ENCODE measurements at places on chromosomes 13 and 19. TPM values are rescaled to one million over a fixed set of nuclear protein-coding genes. Genes with fewer than 3 reads are reported as not detected.

USPL1 gene
- 40.0 TPM for total RNA-seq

GRCh38 chr13:109738298-109738746 is 48.1 kb downstream of the IRS2 start:
- peak; percentile 39 for DNase-seq
- H3K4me1 ChIP-seq, result no peaks in the 10 kb centered on the region
- H3K27me3 ChIP-seq, result no peaks in the 10 kb centered on the region
- H3K36me3 ChIP-seq, result no peaks in the 10 kb centered on the region
- no peak overlapping the region for H3K4me3 ChIP-seq
- no peak overlapping the region for H3K27ac ChIP-seq

DNA sequence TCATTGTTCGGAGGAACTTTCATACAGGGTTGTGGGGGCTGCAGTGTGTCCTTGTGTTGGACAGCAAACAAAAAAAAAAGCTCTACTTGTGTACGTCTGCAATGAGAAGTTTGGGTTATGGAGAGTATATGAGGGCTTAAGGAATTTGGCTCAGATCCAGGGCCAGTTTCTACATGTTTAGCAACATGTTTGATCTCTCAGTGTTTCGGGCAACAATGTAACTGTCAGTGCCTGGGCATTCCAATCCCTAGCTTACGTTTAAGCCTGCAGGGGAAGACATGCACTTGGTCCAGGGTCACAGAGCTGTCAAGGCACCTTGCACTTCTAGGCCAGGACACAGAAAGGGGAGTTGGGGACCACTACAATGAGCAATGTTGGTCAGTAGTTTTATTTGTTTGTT is 13.9 kb downstream of the ZNF543 start:
- DNase-seq, result peak; percentile 44
- no peak overlapping the region for H3K4me3 ChIP-seq
- H3K27me3 ChIP-seq, result no peaks in the 10 kb centered on the region

NKG7 gene
- not detected for total RNA-seq

DNA sequence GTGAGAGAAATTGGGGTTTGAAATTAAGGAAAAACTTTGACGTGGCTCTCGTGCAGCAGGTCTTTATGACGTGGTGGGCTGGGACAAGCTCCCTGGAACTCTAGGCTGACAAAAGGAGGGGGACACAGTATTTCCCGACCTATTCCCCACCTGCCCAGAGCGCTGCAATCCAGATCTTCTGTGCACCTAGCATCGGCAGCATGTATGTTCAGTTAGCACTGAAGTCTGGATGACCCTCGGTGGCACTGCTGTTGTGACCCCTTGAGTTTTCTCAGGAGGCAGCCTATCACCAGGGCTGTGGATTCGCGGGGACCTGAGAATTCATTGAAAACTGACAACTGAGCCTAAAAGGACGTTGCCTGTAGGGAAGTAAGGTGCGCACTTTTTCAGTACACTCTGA is 9.1 kb upstream of the ZNF536 start:
- no peaks in the 10 kb centered on the region for H3K36me3 ChIP-seq
- no peaks in the 10 kb centered on the region for H3K27me3 ChIP-seq
- H3K4me3 ChIP-seq, result no peak overlapping the region
- H3K27ac ChIP-seq, result no peak overlapping the region
- DNase-seq, result no peak

GRCh38 chr19:34241513-34242337 is 12.6 kb upstream of the GARRE1 start:
- no peak overlapping the region for H3K4me3 ChIP-seq
- no peak overlapping the region for H3K27ac ChIP-seq
- H3K36me3 ChIP-seq, result no peaks in the 10 kb centered on the region
- no peaks in the 10 kb centered on the region for H3K27me3 ChIP-seq
- peak; percentile 66 for DNase-seq

DNA sequence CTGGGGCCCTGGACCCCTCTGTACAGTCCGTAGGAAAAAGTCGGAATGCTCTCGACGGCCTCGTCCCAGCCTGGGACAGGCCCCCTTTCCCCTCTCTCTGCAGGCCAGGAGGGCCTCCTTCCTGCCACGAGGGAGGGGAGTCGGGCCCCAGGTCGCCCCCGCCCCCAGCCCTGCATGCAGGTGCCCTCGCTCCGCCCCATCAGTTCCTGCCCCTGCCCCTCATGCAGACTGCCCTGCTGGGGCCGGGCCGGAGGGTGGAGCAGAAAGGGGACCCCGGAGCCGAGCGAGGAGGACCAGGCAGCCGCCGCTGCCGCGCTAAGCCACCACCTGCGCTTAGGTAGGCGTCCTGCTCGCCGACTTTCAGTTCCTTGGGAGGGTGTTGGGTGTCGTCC is 7.3 kb downstream of the LYL1 start:
- no peaks in the 10 kb centered on the region for H3K27me3 ChIP-seq
- no peaks in the 10 kb centered on the region for H3K36me3 ChIP-seq
- peak overlapping the region; percentile 28 for H3K4me3 ChIP-seq
- no peak overlapping the region for H3K27ac ChIP-seq
- DNase-seq, result no peak
- H3K4me1 ChIP-seq, result peaks cover 6% of the 10 kb centered on the region

DNA sequence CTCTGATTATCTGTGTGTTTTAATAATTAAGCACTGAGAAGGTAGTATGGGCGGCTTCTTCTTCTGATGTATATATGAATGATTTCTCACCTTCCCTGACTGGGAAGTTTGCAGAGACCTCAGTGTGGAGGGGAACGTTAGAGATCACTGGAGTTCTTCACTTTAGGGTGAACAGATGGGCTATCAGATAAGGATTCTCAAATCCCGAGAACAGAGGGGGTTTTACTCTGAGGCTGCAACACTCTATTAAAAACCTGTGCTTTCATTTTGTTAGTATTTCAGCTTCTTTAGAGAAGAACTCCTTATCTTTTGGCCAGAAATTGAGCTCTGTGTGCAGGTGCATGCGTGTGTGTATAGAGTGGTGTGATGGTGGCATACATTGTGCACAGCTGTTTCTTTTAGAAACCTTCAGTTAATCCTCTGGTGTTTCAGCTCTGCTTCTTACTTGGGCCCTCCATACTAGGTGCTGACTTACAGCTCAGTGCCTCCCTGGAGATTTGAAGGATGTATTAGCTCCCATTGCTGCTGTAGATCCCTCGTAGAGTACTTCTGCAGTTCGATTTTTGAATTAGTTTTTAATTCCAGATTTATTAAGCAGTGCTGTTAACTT is 45.3 kb upstream of the PCDH9 start:
- no peak overlapping the region for H3K27ac ChIP-seq
- DNase-seq, result no peak
- no peak overlapping the region for H3K4me3 ChIP-seq
- no peaks in the 10 kb centered on the region for H3K4me1 ChIP-seq
- no peaks in the 10 kb centered on the region for H3K36me3 ChIP-seq
- no peaks in the 10 kb centered on the region for H3K27me3 ChIP-seq

DNA sequence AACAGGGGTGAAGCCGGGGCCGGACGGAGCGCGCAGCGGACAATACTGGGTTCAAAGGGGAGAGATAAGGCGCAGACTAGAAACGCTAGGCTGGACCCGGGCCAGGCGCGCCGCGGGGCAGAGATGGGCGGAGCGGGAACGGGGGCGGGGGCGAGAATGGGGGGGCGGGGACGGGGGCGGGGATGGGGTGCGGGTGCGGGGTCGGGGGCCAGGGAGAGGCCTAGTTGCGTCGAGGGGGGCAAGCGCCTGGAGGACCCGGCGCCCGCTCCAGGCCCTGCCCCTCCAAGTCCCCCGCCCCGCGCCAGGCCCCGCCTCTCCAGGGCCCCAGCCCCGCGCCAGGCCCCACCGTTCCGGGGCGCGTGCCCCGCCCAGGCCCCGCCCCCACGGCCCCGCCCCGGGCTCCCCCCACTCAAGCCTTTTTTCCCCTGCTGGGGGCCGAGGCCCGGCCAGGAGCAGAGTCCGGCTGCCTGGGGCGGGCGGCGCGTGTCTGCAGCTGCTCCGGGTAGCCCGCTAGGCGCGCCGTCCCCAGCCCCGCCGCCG is at the start of gene CERS4:
Gene CERS4 (plus strand): TSS at position 449 of the 540 bp plus-strand sequence. CDS start 41,707 bp downstream, outside the sequence.
- H3K27ac ChIP-seq, result peak within 1 kb of the TSS; percentile 88
- peaks cover 4% of the 10 kb centered on the region for H3K4me1 ChIP-seq
- H3K36me3 ChIP-seq, result no peaks in the 10 kb centered on the region

LILRA6 gene
- 1.3 TPM for total RNA-seq

DNA sequence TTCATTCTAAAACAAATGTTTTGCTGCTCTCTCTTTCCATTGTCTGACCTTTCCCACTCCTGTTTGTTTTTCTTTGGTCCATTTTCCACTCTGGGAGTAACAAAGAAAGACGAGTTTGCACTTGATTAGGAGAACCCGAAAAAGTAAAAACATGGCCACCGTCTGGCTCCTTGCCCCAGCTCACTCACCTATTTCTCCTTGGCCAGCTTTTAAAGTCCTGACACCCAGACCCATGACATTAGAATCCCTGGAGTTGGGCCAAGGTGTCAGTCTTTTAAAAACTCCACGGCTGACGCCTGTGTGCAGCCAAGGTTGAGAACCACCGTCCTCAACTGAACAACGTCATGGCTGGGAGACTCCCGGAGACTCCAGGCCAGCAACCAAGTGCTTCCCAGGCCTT is 63.6 kb upstream of the FLT1 start:
- H3K4me1 ChIP-seq, result no peaks in the 10 kb centered on the region
- H3K4me3 ChIP-seq, result no peak overlapping the region
- H3K36me3 ChIP-seq, result no peaks in the 10 kb centered on the region
- no peak for DNase-seq
- no peaks in the 10 kb centered on the region for H3K27me3 ChIP-seq
- peak overlapping the region; percentile 85 for H3K27ac ChIP-seq

- no peak overlapping the region for H3K4me3 ChIP-seq
- DNase-seq, result no peak
- H3K27ac ChIP-seq, result no peak overlapping the region
- H3K36me3 ChIP-seq, result no peaks in the 10 kb centered on the region
- H3K27me3 ChIP-seq, result no peaks in the 10 kb centered on the region
Observed at GRCh38 chr13:59755632-59756290, 408.0 kb downstream of the DIAPH3 start.

ZNF677 gene
- 26.3 TPM for total RNA-seq

GRCh38 chr13:40208517-40208916 is 457.9 kb downstream of the FOXO1 start:
- DNase-seq, result no peak
- no peaks in the 10 kb centered on the region for H3K27me3 ChIP-seq
- H3K4me3 ChIP-seq, result no peak overlapping the region
- no peaks in the 10 kb centered on the region for H3K4me1 ChIP-seq
- no peak overlapping the region for H3K27ac ChIP-seq
- no peaks in the 10 kb centered on the region for H3K36me3 ChIP-seq

CEACAM3 gene
- total RNA-seq, result not detected

GRCh38 chr13:112619730-112620631 is 32.0 kb upstream of the TUBGCP3 start:
- no peak for DNase-seq
- H3K27me3 ChIP-seq, result no peaks in the 10 kb centered on the region
- no peaks in the 10 kb centered on the region for H3K4me1 ChIP-seq
- H3K36me3 ChIP-seq, result no peaks in the 10 kb centered on the region
- H3K27ac ChIP-seq, result no peak overlapping the region
- no peak overlapping the region for H3K4me3 ChIP-seq

C1QTNF9B gene
- not detected for total RNA-seq

DNA sequence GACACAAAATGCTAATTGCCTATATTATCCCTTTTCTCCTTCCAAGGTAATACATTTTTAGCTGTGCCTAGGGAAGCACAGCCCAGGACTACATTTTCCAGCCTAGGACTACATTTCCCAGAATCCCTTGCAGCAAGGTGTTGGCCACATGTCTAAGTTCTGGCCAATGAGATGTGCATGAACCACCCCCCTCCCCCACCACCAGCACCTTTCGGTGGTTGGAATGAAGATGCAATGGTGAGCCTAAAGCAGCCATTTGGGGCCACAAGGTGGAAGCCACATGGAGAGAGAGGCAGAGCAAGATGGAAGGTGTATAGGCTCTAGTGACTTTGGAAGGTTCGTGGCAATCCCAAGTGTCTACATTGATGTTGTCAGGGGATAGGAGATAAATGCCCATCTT is 16.2 kb downstream of the UNC13A start:
- H3K36me3 ChIP-seq, result no peaks in the 10 kb centered on the region
- H3K27ac ChIP-seq, result no peak overlapping the region
- no peaks in the 10 kb centered on the region for H3K27me3 ChIP-seq
- no peak for DNase-seq
- H3K4me3 ChIP-seq, result no peak overlapping the region
- no peaks in the 10 kb centered on the region for H3K4me1 ChIP-seq

DNA sequence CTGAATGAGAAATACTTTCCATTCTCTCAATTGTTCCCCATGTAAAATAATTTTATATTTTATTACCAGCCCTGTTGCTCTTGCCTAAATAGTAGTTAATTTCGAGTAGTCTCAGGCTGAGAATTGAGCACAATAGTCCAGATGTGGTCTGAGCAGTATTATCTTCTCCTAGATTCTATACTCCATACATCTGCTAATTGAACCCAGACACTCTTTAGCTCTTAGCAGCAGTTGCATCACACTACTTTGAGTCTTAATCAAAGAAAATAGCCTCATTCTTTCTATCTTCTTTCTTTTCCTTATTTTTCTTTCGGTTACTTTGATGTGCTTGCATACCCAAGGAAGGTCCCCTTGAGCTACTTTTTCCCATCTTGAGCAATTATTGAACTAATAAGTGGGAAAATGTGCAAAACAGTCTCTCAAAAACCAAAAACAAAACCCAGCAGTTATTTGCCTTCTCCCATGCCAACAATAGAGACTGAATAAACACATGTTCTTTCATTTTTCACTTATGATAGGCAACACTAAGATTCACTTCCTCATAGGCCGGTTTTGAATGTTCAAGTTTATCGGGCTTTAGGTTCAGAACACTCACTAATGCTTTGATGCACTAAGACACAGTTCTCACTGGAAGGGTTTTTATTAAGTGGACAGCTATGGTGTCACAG is 204.5 kb downstream of the POU4F1 start:
- no peaks in the 10 kb centered on the region for H3K4me1 ChIP-seq
- DNase-seq, result no peak

DNA sequence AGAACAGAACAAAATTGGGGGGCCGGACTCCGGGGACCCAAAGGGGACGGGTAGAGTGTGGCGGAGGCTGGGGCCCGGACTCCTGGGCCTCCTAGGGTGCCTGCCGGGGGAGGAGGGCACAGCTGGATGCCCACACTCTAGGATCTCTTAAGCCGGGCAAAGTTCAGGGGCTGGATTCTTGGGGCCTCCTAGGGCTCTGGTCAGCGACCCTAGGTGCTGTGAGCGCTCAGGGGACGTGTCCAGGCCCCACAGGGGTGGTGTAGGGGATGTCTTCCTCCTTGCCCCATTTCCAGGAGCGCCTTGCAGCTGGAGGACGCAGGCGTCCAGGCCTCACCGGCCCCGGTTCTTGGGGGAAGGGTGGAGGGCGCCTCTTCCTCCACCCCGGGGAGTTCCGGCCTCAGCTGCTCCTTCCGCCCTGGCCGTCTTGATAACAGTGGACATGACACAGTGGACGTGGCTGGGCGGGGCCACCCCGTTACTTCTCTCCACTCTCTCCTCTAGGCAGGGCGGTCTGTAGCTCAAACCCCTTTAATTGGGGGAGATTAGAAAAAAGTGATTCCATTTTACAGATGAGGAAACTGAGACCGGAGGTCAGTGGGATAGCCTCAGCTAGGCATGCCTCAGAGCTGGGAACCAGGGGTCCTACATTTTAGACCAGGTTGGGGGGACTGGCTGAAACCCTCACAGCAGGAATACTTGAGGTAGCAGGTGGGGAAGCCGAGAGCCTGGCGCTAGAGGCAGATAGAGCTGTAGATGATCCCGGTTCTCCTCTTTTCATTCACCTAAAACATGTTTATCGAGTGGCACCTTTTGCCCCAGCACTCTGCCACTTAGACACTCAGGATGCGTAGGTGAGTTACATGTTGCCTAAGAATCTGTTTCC is 705 bp downstream of the STXBP2 start:
- no peaks in the 10 kb centered on the region for H3K36me3 ChIP-seq
- no peak for DNase-seq
- H3K27ac ChIP-seq, result peak overlapping the region; percentile 88
- peak overlapping the region; percentile 46 for H3K4me3 ChIP-seq
- no peaks in the 10 kb centered on the region for H3K27me3 ChIP-seq
